ENCODE measurements at places on chromosomes 2 and 18.

- DNase-seq: no peak
Measured at GRCh38 chr2:185984670-185985069, 246.1 kb downstream of the FSIP2 start.

DNA sequence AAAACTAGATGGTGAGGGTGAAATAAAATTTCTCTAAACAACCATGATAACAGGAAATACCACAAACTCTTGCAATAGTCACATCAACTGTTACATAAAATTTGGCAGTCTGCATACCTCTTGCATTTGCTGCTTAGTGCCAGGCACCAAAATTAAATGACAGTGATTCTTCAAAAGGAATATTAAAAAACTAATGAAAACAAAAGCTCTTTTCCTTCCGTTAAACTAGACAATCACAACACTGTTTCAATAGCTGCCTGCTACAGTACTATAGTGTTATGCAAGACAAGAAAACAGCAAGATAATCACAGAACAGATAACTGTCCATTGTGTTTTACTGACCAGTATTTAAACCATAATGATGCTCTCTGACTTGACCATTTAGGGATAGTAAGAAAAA lies 239.0 kb upstream of the SMAD7 start:
- DNase-seq: no peak

DNA sequence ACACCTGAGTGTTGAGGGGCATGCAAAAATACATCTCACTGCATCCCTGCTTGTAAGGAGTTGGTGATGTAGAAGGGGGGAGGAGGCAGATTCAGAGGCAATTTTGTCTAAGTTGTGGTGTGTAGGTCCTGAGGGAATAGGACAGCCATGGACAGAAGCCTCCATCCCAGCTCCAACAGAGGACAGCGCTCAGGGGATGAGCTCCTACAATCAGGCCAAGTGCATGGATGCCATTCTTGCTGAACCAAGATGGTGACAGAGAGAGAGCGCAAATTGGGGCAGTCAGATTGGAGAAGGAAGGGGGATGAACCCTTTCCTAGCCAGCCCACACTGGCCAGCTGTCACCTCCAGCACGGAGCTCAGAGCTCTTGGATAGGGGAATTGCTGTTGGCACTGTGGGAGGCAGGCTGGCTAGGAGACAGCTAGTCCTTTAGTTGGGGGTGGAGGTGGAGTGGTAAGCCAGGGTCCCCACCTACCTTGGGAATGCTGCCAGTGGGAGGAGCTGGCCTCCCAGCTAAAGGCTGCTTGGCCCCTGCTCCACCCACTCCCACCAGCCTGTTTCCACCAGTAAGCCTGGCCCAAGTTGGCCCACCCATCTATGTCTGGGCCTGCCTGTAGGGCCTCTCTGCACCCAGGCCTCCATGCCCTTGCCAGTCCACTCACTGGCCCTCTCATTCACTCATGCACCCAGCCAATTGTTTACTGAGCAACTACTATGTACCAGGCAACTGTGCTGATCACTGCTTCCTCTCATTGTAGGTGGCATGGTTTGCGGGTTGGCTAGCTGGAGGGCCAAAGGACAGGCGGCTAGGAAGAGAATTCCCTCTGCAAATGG lies 2.5 kb upstream of the PER2 start:
- no peak for DNase-seq

DNA sequence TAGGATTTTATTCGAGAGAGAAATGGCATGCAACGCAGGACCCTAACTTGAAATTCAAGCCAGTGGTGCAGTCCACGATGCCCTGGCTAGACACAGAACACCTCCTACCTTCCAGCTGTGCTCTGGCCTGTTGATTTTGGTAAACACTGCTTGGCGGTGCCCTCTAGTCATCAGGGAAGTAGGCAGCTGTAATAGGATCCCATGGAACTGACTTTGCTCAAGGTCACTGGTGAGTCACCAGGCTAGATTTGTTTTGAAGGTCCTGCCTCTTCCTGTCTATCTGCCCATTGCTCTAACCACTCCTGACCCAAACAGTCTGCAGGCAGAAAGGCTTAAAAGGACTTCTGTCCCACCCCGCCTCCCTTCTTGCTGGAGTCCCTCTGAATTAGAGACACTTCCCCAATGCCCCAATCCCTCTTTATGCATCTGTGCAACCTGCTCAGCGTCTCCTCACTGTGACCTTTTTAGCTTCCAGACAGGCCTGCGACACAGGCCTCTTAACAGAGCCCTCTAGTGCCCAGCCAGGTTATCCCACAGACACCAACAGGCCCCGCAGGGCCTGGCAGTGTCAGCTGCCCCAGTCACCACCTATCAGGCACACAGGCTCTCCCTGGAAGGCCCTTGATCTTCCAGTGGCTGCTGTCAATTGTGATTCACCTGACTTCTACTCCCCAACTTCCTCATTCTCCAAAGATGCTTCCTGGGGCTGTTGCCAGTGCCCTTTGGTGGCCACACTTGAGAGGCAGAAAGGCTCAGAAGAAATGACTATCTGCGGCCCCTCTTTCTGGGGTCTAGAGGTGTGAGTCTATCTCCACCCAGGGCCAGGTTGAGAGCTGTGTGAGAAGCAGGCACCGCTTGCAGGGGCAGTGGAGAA lies 5.2 kb downstream of the TMEM127 start:
- peak; percentile 5 for DNase-seq

GRCh38 chr2:168136392-168136977 lies 110.9 kb downstream of the STK39 start:
- DNase-seq: no peak

DNA sequence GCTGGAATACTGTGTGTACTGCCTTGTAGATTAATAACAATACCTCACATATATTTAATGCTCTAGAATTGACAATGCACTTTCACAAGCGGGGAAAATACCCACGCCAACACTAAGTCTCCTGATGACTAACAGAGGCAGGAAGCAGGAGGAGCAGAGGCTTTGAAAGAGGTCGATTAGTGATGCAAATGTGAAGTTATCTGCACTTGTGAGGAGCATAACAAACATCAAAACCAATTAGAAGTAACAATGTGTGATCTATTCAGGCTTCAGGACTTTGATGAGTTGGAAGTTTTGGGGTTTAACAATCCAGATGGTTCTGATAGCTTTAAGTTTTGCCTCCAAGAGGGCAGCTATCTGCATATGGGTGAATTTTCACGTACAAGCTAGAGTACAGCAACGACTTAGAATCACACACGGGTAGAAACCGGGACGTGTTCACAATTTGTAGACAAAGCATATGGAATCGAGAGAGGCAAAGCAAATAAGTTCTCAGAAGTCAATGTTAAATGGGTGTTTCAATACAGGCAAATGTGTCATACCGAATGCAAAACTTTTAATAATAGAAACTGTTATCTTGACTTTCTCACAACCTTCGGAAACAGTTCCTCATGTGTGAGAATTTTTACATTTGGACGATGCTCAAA lies 114.5 kb downstream of the METTL8 start:
- DNase-seq: peak; percentile 44

GRCh38 chr2:19045151-19045550 lies 313.3 kb downstream of the OSR1 start:
- no peak for DNase-seq
